ENCODE measurements at places on chromosomes 16 and 17. TPM values are rescaled to one million over a fixed set of nuclear protein-coding genes. Genes with fewer than 3 reads are reported as not detected.

DNA sequence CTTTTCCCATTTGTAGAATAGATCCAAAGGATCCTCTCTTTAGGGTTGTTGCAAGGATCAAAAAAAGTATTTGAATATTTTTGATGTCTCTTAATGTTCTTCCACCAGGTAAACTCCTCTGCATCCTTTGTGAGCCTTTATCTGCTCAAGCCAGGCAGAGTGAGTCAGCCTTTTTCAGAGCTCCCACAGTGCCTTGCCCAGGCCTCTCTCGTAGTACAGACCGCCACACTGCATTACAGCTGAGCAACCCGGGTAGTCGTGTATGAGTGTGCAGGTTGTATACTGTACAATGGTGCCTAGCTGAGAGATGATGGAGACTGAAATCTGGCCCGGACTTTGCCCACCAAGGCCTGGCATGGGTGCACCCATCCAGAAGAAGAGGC is 20.9 kb downstream of the RHBDL3 start:
- H3K27ac ChIP-seq = no peak overlapping the region
- no peak overlapping the region for H3K4me3 ChIP-seq
- H3K4me1 ChIP-seq = no peaks in the 10 kb centered on the region
- no peaks in the 10 kb centered on the region for H3K27me3 ChIP-seq

GRCh38 chr16:51994597-51994996 is 552.3 kb downstream of the TOX3 start:
- peak; percentile 76 for DNase-seq
- H3K27me3 ChIP-seq = no peaks in the 10 kb centered on the region
- no peaks in the 10 kb centered on the region for H3K4me1 ChIP-seq
- H3K27ac ChIP-seq = no peak overlapping the region

GRCh38 chr17:1714980-1715802 is 5.0 kb upstream of the TLCD2 start:
- H3K27me3 ChIP-seq = no peaks in the 10 kb centered on the region
- H3K4me1 ChIP-seq = peaks cover 33% of the 10 kb centered on the region
- DNase-seq = peak; percentile 39
- H3K36me3 ChIP-seq = peaks cover 23% of the 10 kb centered on the region
- peak overlapping the region; percentile 96 for H3K4me3 ChIP-seq

DNA sequence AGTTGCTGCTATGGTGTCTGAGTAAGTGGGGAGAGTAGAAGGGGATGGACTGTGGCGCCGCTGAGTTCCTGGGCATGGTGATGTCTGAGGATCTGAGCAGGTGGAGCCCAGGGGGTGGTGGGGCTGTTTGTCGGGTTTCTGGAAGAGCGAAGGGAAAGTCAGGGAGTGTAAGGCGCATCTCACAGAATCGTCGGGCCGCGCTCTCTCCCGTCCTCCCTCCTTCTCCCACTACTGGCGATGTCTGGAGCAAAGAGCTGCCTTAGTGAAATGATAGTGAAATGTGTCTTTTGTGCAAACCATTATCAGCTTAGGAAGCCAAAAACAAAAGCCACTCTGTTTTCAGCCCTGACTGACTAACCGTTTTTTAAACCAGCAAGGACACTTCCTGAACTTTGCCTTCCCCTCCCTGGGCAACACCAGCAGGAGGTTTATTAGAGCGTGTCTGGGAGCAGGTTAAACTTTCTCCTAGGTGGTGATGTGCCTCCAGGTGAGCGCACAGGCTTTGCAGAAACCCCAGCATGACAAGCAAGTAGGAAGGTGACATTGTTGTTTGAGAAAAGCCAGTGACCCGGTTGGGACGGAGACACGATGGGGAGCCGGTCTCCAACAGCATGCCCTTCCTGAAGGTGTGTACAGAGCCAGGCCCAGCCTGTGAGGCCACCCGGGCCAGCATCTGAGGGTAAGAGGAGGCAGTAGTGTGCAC is 49.1 kb downstream of the RAB11FIP3 start:
- no peaks in the 10 kb centered on the region for H3K27me3 ChIP-seq
- no peaks in the 10 kb centered on the region for H3K36me3 ChIP-seq
- peak overlapping the region; percentile 96 for H3K27ac ChIP-seq
- H3K4me3 ChIP-seq = peak overlapping the region; percentile 41
- DNase-seq = peak; percentile 79

- H3K4me1 ChIP-seq = no peaks in the 10 kb centered on the region
- no peak for DNase-seq
- H3K27ac ChIP-seq = no peak overlapping the region
- no peaks in the 10 kb centered on the region for H3K27me3 ChIP-seq
- no peaks in the 10 kb centered on the region for H3K36me3 ChIP-seq
These were observed 304.7 kb downstream of the ZFHX3 start for GRCh38 chr16:72743011-72743761.

- no peaks in the 10 kb centered on the region for H3K27me3 ChIP-seq
- H3K27ac ChIP-seq = no peak overlapping the region
- no peak overlapping the region for H3K4me3 ChIP-seq
- peaks cover 29% of the 10 kb centered on the region for H3K36me3 ChIP-seq
These were observed 7.5 kb upstream of the SLC35B1 start for GRCh38 chr17:49715216-49715615.

GRCh38 chr16:80806927-80807340 is 2.5 kb upstream of the CDYL2 start:
- no peak overlapping the region for H3K27ac ChIP-seq
- DNase-seq = no peak
- no peaks in the 10 kb centered on the region for H3K4me1 ChIP-seq
- no peaks in the 10 kb centered on the region for H3K27me3 ChIP-seq

DNA sequence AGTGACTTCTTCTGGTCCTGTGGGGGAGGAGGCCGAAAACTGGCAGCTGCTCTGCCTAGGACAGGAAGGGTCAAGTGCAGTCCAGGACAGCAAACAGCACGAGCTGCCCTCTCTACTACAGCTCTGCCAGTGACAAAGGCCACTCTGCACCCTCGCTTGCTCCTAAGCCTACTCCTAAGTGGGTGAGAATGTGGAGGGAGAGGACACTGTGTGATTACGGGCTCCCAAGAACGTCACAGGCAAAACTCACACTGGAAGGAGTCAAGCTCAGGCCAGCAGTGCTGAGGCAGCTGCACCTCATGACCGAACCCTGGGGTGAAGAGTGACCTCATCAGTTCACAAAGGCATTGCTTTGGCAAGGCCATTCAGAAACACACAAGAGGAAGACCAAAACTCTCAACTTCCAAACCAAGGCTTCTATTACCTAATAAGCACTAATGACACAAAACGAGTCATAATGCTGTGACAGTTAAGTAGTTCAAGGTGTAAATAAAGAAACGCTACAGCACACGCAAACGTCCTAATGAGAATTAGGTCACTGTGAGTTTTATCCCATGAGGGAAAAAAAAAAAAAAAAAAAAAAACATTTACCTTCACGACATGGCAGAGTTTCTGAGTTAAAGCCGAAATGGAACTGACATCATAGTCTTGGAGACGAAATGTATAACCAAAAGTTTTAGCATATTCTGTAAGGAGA is 35.1 kb downstream of the MARF1 start:
- peaks cover 5% of the 10 kb centered on the region for H3K4me1 ChIP-seq
- no peak for DNase-seq
- peaks cover 10% of the 10 kb centered on the region for H3K36me3 ChIP-seq
- H3K27me3 ChIP-seq = no peaks in the 10 kb centered on the region
- H3K27ac ChIP-seq = no peak overlapping the region

- H3K27me3 ChIP-seq = no peaks in the 10 kb centered on the region
- H3K4me3 ChIP-seq = no peak overlapping the region
- no peak overlapping the region for H3K27ac ChIP-seq
- H3K4me1 ChIP-seq = peaks cover 2% of the 10 kb centered on the region
These were observed 25.1 kb downstream of the FA2H start for GRCh38 chr16:74749291-74750055.

DNA sequence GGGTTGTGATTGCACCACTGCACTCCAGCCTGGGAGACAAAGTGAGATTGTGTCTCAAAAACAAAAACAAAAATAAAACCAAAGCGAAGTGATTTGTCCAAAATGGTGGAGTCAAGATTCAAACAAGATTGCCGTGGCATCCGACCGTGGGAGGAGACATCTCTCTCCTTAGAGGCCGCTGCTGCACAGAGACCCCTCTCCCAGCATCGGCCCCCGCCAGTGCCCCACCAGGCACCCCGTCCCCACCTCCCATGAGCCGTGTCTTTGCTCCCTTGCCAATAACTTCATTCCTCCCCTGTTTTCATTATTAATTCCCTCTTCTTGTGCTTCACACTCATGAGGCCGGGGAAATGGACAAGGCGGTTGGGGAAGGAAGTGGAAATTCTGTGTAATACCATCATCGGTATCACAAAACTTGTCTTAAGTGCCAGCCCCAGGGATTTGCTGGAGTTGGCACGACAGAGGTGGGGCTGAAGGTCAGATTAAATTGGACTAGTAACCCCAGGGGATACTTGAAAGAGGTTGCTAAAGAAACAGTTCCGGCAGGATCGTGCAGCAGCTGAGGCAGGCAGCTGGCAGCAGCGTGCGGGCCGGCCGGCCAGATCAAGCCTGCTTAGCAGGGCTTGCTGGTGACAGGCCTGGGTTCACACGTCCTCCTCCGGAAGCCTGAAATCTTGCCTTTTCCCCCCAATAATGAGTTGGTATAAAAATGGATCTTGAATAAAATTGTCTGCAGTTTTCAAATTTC is 66.8 kb downstream of the RTN4RL1 start:
- H3K4me3 ChIP-seq = no peak overlapping the region
- H3K27me3 ChIP-seq = no peaks in the 10 kb centered on the region
- DNase-seq = no peak
- H3K36me3 ChIP-seq = no peaks in the 10 kb centered on the region
- peaks cover 5% of the 10 kb centered on the region for H3K4me1 ChIP-seq

- no peak overlapping the region for H3K27ac ChIP-seq
- H3K4me3 ChIP-seq = no peak overlapping the region
- no peaks in the 10 kb centered on the region for H3K36me3 ChIP-seq
- H3K4me1 ChIP-seq = no peaks in the 10 kb centered on the region
- no peak for DNase-seq
- H3K27me3 ChIP-seq = no peaks in the 10 kb centered on the region
These were observed 4.3 kb upstream of the NLRP1 start for GRCh38 chr17:5588584-5588983.

DNA sequence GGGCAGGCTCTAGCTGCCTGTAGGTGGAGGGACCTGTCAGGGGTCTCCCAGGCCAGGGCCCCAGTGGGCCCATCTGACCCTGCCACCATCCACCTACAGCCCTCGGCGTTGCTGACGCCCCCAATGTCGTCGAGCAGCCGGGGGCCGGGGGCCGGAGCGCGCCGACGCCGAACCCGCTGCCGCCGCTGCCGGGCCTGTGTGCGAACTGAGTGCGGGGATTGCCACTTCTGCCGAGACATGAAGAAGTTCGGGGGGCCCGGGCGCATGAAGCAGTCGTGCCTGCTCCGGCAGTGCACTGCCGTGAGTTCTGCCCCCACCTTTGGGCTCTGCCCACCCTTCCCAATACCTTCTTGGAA is 2.2 kb downstream of the FBXL19 start:
- DNase-seq = no peak
- H3K27ac ChIP-seq = no peak overlapping the region
- no peaks in the 10 kb centered on the region for H3K27me3 ChIP-seq
- peaks cover 2% of the 10 kb centered on the region for H3K36me3 ChIP-seq
- H3K4me3 ChIP-seq = no peak overlapping the region

GRCh38 chr17:58684003-58684402 is 7.8 kb downstream of the TEX14 start:
- no peaks in the 10 kb centered on the region for H3K27me3 ChIP-seq
- no peak for DNase-seq
- no peaks in the 10 kb centered on the region for H3K36me3 ChIP-seq
- no peaks in the 10 kb centered on the region for H3K4me1 ChIP-seq
- no peak overlapping the region for H3K4me3 ChIP-seq

DNA sequence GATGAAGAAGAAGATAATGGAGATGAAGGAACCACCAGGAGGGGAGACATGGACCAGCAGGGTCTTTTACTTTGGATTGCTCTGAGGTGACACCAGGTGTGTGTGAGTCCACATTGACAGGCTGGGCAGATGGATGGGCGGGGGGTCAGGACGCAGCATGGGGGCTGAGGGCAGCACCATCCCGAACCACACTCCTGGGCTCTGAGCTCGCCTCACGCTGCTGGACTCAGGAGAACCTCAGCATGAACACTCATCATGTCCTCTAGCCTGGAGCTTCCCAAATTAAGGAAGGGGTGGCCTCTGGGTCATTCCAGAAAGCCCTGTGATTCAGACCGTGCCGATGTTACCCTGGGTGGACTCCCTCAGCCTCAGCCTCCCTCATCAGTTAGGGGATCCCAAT is 50.4 kb upstream of the MAP3K14 start:
- no peak for DNase-seq

DNA sequence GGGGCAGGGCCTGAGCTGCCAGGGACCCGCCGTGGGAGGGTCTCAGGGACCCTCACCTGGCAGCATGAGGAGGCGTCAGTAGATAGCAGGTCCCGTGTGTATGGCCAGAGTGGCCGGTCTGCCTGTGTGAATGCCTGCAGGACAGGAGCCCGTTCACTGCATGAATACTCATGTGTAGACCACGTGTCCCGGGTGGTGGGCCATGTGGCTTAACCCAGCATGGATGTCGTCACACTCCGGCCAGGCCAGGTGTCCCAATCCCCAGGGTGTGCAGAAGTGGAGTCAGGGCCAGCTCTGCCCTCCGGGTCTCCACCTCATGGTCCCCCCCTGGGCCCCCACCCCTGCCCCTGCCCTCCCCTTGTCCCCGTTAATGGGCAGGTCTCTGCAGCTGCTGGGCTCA is 53.7 kb downstream of the BAHCC1 start:
- no peaks in the 10 kb centered on the region for H3K4me1 ChIP-seq
- H3K27me3 ChIP-seq = no peaks in the 10 kb centered on the region
- no peaks in the 10 kb centered on the region for H3K36me3 ChIP-seq
- DNase-seq = no peak

- no peaks in the 10 kb centered on the region for H3K4me1 ChIP-seq
- H3K36me3 ChIP-seq = no peaks in the 10 kb centered on the region
- peak overlapping the region; percentile 77 for H3K27ac ChIP-seq
- peak overlapping the region; percentile 65 for H3K4me3 ChIP-seq
- DNase-seq = peak; percentile 68
These were observed 1.0 kb downstream of the EEF2K start for GRCh38 chr16:22206842-22207714.

GRCh38 chr17:66975614-66976378 is 11.3 kb downstream of the CACNG4 start:
- no peaks in the 10 kb centered on the region for H3K27me3 ChIP-seq
- H3K4me3 ChIP-seq = no peak overlapping the region
- no peaks in the 10 kb centered on the region for H3K4me1 ChIP-seq
- H3K27ac ChIP-seq = no peak overlapping the region

DNA sequence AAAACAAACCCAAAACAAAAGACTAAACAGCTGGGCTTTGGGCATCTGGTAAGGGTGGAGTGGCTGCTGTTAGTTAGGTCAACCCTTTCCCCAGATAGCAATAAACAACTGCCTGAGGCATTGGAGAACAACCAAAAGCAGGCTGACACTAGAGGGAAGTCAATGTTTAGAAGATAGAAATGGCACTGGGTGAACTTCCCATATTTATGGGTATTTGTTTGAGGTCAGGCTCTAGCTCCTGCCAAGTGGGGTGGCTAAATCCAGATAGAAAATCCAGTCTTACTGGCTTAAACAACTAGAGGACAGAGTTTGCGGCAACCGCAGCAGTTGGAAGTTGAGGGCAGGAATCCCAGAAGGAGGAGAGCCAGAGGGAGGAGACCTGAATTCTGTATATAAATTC is 79.4 kb downstream of the SDK2 start:
- H3K4me3 ChIP-seq = no peak overlapping the region
- no peak overlapping the region for H3K27ac ChIP-seq
- no peaks in the 10 kb centered on the region for H3K4me1 ChIP-seq

TP53TG3B gene
- total RNA-seq = not detected

KRTAP2-2 gene
- not detected for total RNA-seq

CBX2 gene
- 3.5 TPM for total RNA-seq

COX6A2 gene
- not detected for total RNA-seq

IGF2BP1 gene
- 1.3 TPM for total RNA-seq

KCNG4 gene
- total RNA-seq = not detected

SNAI3 gene
- 2.3 TPM for total RNA-seq

COL1A1 gene
- 142 TPM for total RNA-seq

PPL gene
- total RNA-seq = 78.4 TPM

DNAAF8 gene
- total RNA-seq = 1.8 TPM

TANGO6 gene
- 20.6 TPM for total RNA-seq

CA7 gene
- not detected for total RNA-seq

PRMT7 gene
- 33.7 TPM for total RNA-seq

SPIRE2 gene
- 6.5 TPM for total RNA-seq

GPR139 gene
- total RNA-seq = not detected

All from kidney (tissue), 22 donors.